A172 (cell line): ENCODE measurements at places on chromosomes 3 and 15.
A peak's percentile ranks its signal among the peaks of the same experiment; 100 is the strongest.

GRCh38 chr3:122406198-122406597, 9.7 kb downstream of the WDR5B start:
- DNase-seq = no peak

DNA sequence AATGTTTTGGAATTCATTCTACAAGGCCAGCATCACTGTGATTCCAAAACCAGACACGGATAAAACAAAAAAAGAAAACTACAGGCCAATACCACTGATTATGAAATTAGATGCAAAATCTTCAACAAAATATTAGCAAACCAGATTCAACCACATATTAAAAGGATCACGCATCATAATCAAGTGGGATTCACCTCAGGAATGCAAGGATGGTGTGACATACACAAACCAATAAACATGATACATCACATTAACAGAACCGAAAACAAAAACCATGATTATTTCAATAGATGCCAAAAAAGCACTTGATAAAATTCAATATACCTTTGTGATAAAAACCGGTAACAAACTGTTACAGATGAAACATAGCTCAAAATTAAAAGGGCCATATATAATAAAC, 48.9 kb downstream of the DLG1 start:
- DNase-seq = no peak

- DNase-seq = no peak
These were observed 26.8 kb upstream of the TKT start for GRCh38 chr3:53282581-53282980.

DNA sequence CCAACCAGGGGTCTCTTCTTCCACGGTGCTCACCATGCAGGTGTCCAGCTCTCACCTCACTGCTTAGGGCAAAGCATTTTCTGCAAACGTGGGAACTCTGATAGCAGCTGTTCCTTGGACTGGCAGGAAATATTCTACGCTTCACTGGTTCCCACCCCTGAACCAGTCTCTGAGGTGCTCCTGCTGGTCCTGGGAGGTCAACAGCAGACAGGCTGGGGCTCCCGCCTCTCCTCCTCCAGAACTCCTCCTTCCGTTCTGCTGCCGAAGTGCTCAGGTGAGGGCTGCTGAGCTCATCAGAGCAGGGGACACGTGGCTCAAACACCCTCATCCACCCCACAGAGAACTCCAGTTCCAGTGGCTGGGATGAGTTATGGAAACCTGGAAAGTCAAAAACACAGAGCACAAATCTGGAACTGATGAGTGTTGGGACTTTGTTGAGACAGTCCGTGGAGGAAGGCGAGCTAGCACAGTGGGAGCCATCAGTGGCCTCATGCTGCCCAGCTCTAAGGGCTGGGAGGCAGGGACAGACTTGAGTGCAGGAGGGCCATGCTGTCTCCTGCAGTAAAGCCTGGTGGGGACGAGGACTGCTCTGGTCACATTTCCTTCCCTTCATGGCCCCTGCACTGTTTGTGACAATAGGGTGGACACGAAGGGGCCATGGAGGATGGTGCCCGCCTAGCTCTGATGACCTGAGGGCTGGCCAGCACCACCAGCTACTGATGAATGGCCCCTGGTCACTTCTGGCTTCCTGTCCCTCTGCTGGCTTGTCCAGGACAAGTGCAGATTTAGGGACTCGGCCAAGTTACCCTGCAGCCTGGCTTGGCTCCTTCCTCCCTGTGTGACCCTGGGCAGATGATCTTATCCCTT, 137.8 kb downstream of the KLF13 start:
- no peak for DNase-seq

DNA sequence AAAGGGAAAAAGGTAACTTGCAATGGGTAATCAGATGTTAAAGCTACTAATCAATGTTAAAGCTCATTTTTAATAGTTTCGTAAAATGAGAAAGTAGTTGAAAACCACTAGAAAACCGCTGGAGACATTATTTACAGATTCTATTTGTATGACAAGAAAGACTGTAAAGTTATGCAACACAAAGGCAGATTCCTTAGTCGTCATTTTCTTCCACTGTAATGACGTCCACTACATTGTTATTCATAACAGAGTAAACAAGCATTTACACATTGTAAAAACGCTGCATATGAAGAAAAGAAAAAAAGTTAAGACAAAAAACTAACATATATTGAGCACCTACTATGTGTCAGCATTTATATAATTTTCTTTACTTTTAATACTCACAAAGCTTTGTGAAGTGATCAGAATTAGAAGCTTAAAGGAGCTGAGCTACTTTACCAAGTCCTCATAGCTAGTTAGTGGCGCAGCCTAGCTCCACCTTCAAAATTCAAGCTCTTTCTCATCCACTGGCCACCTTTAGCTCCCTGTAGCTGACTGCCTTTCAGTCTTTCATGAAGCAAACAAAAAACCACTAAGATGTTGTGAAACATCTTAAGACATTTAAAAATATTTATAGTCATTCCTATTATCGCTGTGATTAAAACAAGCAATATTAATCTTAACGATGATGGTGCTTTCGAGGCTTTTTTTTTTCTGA, 100.1 kb upstream of the CDIN1 start:
- DNase-seq = no peak

- DNase-seq = no peak
These were observed 216.6 kb downstream of the SUCLG2 start for GRCh38 chr3:67437789-67438188.

GRCh38 chr3:158725348-158726011, 6.8 kb downstream of the RARRES1 start:
- DNase-seq = peak; percentile 86

GRCh38 chr3:10968401-10968800, 24.1 kb upstream of the SLC6A1 start:
- no peak for DNase-seq

GRCh38 chr3:191391861-191392808, 61.8 kb upstream of the UTS2B start:
- no peak for DNase-seq

GRCh38 chr3:75906555-75907112, 121.3 kb upstream of the ZNF717 start:
- DNase-seq = no peak

DNA sequence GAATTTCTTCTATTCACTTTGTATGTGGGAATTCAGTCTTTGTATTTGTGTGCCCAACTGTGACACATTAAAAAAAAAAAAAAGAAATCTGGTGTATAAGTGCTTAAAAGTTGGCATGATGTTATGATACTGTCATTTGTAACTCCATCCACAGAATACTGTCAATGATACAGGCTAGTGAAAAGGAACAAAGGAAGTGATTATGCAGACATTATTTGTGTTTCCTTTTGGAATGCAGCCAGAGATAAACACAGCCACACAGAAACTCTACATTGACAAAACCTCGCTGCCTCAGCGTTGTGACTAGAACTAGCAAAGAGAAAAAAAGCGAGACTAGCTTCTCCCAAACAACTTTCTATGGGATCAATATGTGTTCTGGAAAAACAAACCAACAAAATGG, 519.2 kb upstream of the AGTR1 start:
- DNase-seq = no peak

DNA sequence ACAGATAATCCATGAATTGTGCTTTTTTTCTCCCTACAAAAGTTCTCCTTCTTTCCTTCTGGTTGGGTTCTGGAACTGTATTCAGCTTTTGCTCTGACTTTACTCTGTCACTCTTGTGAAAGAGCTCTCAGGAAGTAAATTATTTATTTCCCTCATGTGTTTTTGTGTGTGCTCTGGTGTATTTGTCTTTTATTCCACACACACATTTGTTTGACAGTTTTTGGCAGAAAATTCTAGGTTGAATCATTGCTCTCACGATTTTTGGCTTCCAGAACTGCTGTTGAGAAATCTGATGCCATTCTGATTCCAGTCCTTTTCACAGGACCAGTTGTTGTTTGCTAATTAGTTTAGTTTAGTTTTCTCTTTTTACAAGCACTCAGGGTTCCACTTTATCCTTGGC, 172.8 kb downstream of the PLCH1 start:
- DNase-seq = no peak

DNA sequence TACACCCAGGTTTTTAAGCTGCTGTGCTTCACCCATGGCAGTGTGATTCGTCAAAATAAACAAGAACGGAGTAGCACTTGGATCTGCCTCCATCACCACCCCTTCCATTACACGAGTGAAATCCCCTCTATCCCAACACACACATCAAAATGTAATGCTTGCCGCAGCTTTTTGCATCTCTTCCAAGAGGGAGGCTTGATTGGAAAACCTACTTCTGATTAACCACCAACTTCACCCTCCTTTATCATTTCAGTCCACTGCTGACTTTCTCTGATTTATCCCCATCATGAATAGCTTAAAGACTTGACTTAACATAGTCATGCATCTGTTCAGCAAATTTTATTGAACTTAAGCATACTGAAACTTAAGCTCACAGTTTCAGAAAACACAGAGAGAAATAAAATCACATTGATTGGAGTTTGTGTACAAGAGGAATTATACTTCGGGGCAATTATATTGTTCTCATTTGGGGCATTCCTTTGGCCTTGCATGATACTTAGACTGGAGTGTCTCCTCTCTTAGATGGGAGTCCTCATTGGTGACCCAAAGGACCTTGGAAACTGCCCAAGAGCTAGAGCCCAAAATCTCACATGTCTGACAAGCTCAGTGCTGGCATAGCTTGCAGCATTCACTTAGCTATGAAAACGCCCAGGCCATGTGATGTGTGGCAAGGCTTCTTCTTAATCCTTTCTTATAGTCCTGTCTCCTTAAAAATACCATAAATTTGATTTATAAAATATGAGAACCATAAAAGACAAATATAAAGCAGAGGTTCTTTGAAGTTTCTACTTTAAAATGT, 124.3 kb upstream of the UMPS start:
- no peak for DNase-seq

- DNase-seq = no peak
These were observed 33.3 kb upstream of the GOLGA8A start for GRCh38 chr15:34470892-34471291.

DNA sequence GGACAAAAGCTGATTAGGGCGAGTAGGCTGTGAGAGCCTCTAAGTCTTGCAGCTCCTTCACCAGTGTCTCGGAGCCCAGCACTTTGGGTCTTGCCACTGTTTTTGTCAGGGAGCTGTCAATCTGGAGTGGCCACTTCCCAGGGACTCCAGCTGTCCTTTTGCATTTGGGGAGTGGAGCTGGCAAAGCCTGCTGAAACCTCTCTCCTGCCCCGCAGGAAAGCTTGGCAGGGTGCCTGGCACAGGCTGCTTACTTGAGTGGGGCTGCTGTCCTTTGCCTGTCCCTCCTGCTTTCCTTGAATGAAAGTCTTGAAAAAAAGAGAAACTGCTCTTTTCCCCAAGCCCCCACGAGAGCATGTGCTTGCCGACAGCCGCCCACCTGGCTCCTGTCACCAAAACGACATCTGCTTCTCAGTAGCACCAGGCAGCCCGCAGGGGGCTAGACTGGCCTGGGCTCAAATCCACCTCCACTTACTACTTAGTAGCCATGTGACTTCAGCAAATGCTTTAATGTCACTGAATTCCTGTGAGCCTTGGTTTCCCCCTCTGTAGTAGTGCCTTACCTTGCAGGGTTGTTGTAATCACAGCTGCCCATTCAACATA, 13.7 kb downstream of the USP13 start:
- no peak for DNase-seq

- DNase-seq = no peak
These were observed 110.8 kb downstream of the MFSD1 start for GRCh38 chr3:158912621-158913020.

- no peak for DNase-seq
These were observed 60.4 kb downstream of the CRYGS start for GRCh38 chr3:186483611-186484340.

DNA sequence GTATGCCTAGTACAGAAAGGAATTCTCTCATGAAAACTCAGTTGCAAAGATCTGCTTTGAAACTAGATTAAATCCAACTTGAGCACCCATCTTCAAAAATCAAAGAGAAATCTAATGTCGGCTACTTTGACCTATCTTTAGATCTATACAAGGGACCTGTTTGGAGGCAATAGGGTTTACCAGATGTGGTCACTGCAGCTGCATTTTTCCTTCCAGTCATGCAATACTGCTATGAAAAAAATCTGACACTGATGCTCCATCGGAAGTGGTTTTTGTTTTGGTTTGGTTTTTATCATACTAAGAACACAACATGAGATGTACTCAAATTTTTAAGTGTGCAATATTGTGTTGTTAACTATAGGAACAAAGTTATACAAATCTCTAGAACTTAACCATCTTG, 169.5 kb downstream of the BCHE start:
- no peak for DNase-seq

DNA sequence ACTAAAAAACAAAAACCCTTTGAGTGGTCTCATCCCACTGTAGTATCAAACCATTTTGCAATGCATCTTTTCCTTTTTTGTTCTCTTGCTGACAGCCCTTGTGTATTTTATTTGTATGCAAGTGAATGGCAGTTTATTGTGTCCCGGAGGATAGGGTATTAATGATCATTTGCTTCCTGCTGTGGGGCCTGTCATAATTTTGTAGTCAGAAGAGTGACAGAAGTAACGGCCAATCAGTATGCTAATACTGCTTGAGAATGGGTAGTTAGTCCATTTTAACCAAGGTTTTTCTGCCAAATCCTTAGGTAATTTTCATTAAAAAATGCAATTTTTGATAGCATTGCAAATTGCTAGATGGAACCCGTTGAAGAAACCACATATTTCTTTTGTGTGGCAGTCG, 75.5 kb upstream of the PLSCR5 start:
- DNase-seq = no peak

GRCh38 chr3:143207338-143207961, 87.9 kb downstream of the CHST2 start:
- peak; percentile 63 for DNase-seq

DNA sequence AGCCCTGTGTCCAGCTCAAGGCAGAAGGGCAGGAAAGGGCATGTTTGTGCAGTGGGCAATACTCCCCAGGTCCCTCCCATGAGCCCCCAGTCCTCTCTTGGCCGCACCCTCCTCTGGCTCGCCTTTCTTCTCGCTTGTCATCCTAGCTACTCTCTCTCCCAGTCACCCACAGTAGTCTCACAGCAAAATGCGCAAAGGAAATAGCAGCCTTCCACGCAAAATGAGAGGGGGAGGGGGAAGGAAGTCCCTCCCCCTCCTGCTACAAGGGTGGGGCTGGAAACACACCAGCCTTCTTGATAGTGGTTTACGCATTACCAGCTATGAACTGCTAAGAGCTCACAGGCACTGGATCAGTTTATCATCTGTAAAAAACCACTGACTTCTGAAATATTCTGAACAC, 83.8 kb downstream of the GADL1 start:
- no peak for DNase-seq

DNA sequence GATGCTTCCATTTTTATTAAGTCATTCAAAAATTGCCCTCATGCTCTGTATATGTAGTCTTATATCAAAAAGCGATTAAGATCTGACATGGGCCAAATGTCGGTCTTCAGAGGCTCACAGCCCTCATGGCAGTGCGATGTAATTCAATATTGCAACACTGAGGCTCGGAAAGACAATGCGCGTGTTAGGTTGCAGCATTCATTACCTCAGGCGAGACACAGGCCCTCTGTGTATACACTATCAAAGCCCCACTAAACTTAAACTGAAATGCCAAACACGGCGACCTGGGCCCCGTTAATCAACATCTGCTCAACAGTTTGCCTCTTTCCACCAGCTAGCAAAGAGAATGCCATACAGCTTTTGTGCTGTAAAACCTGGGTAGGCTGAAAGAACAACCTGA, 413.4 kb downstream of the ERC2 start:
- no peak for DNase-seq
